Endothelial cell of umbilical vein (primary cell): ENCODE measurements at places on chromosomes 4 and X. TPM values are rescaled to one million over a fixed set of nuclear protein-coding genes. Genes with fewer than 3 reads are reported as not detected.

- H3K27ac ChIP-seq = no peak overlapping the region
- H3K27me3 ChIP-seq = no peaks in the 10 kb centered on the region
- DNase-seq = no peak
- no peaks in the 10 kb centered on the region for H3K4me1 ChIP-seq
- no peak overlapping the region for H3K4me3 ChIP-seq
- no peaks in the 10 kb centered on the region for H3K36me3 ChIP-seq
Measured at GRCh38 chr4:74821541-74821940, 27.2 kb upstream of the BTC start.

DNA sequence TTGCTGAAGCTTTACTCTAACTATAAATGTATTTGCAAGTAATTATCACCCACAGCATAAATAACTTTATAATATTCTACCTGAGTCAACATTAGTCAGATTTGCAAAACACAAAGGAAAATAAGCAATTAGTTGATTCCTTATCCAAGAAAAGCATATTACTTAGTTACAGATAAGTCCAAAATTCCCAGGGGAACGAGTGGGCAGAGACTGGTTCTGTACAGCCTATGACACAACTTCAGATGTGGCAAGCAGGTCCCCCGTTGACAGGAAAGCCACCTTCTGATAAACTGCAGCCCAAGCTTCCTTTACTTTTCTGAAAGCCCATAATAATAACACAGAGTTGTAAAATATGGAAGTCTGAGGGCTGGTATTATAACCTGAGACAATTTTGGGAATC, 62.4 kb upstream of the NDP start:
- no peaks in the 10 kb centered on the region for H3K36me3 ChIP-seq
- H3K4me3 ChIP-seq = no peak overlapping the region
- no peak overlapping the region for H3K27ac ChIP-seq

GRCh38 chr4:21347142-21347541, 601.4 kb downstream of the KCNIP4 start:
- no peak for DNase-seq
- H3K4me3 ChIP-seq = no peak overlapping the region
- no peaks in the 10 kb centered on the region for H3K27me3 ChIP-seq
- H3K36me3 ChIP-seq = no peaks in the 10 kb centered on the region
- no peaks in the 10 kb centered on the region for H3K4me1 ChIP-seq

DNA sequence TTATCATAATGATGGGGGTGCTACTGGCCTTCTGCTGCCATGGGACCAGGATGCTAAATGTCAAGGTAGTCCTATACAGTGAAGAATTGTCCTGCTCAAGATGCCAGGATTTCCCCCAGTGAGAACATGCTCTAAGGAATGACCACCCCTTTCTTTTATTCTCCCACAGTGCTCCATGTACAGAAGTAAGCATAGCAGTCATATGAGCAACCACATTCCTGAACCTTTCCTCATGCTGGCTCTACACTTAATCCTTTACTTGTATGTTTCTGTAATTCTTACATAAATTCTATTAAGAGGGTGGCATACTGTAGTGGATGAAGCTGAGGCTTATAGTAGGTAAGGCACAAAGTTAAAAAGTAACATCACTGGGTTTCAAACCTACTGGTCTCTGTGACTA, 20.2 kb downstream of the CYP2U1 start:
- H3K4me1 ChIP-seq = no peaks in the 10 kb centered on the region
- H3K36me3 ChIP-seq = no peaks in the 10 kb centered on the region
- H3K27ac ChIP-seq = no peak overlapping the region
- no peak for DNase-seq
- H3K27me3 ChIP-seq = no peaks in the 10 kb centered on the region

GRCh38 chrX:49221868-49222267, 11.3 kb downstream of the CACNA1F start:
- no peak overlapping the region for H3K27ac ChIP-seq
- no peaks in the 10 kb centered on the region for H3K4me1 ChIP-seq
- H3K4me3 ChIP-seq = no peak overlapping the region
- H3K36me3 ChIP-seq = no peaks in the 10 kb centered on the region
- no peak for DNase-seq
- peaks cover 3% of the 10 kb centered on the region for H3K27me3 ChIP-seq

DNA sequence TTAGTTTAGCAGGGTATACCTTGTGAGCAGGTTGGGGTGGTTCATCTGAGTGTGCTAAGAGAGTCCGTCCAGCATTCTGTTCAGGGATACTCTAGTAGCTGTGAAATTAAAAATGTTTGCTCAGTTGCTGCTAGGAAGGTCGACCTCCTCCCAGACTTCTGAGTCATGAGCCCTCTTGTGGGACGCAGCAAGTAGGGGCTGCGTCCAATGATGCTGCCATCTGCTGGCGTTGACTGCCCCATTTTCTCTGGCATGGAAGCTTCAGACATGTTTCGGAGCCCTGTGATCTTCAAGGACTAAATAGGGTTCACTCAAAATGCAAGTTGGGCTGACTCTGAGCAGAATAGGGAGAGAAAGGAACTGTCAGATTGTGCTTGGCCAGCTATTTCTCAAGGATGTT, 201.0 kb upstream of the ARSJ start:
- H3K27me3 ChIP-seq = no peaks in the 10 kb centered on the region
- DNase-seq = peak; percentile 87
- H3K4me3 ChIP-seq = no peak overlapping the region
- no peaks in the 10 kb centered on the region for H3K36me3 ChIP-seq
- H3K27ac ChIP-seq = no peak overlapping the region

- no peaks in the 10 kb centered on the region for H3K36me3 ChIP-seq
- H3K4me3 ChIP-seq = no peak overlapping the region
- no peak overlapping the region for H3K27ac ChIP-seq
- no peak for DNase-seq
- no peaks in the 10 kb centered on the region for H3K27me3 ChIP-seq
- peaks cover 7% of the 10 kb centered on the region for H3K4me1 ChIP-seq
Measured at GRCh38 chr4:152849350-152849749, 69.6 kb downstream of the ARFIP1 start.

DNA sequence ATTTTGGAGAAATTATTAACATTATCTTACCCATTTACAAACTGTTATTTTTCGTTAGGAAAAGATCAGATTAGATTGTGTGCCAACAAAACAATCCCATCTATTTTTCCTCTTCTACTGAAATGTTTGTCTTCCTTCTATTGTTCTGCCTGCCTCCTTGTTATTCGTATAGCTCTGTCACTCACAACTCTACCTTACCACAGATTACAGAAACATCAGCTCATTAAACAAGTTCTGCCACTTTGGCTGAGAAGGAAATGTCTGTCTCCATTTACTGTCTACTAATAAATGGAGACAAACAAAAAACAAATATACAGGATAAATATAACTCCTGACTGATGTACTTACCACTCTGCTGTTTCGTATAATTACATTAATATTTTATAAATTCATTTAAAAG, 211.4 kb downstream of the ENOX2 start:
- H3K4me3 ChIP-seq = no peak overlapping the region
- peak; percentile 61 for DNase-seq
- no peaks in the 10 kb centered on the region for H3K36me3 ChIP-seq
- peaks cover 5% of the 10 kb centered on the region for H3K4me1 ChIP-seq

- DNase-seq = no peak
- H3K4me1 ChIP-seq = no peaks in the 10 kb centered on the region
- no peaks in the 10 kb centered on the region for H3K36me3 ChIP-seq
- no peak overlapping the region for H3K27ac ChIP-seq
- H3K4me3 ChIP-seq = no peak overlapping the region
- no peaks in the 10 kb centered on the region for H3K27me3 ChIP-seq
Measured at GRCh38 chrX:107577933-107578332, 50.4 kb upstream of the PRPS1 start.

The ABLIM2 gene
- total RNA-seq = 0.30 and 0.66 TPM in 2 replicates

DNA sequence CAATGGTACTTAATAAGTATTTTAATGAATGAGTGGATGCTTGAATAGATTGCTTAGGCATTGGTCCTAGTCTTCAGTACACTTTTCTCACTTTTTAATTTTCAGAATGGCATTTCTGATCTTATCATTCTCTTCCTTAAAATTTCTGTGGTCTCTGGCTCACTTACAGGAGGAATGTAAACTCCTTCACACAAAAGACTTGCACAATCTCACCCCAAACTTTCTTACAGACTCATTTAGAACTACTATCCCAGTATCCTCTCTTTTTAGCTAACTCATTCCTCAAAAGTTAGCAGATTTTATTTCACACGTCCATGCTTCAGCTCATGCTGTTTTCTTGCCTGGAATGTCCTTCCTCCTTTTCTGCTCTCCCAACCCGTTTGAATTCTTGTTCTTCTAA, 350.1 kb downstream of the GRXCR1 start:
- DNase-seq = no peak
- H3K36me3 ChIP-seq = no peaks in the 10 kb centered on the region
- no peak overlapping the region for H3K4me3 ChIP-seq
- H3K27ac ChIP-seq = no peak overlapping the region
- H3K4me1 ChIP-seq = no peaks in the 10 kb centered on the region

The KLHL13 gene
- total RNA-seq = 15.3 and 19.0 TPM in 2 replicates

The IL2 gene
- not detected in 2 replicates for total RNA-seq

DNA sequence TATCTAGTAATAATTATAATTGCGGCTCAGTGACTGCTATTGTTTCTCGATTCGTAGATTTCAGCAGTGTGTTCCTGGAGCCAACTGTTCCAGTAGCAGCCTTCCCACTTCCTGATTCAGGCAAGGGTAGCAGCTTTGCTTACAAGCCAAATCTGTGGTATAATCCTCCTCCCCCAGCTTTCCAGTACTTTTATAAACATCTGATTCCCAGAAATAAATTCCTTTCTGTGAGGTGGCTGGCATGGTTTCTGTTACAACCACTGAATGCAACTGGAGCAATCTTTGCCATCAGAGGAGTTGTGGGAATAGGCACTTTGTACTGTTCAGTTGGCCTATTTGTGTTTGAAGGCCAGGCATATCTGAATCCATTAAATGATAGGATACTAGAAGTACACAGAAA, 80.0 kb downstream of the GLRA3 start:
- H3K4me1 ChIP-seq = no peaks in the 10 kb centered on the region
- no peak overlapping the region for H3K4me3 ChIP-seq
- H3K27ac ChIP-seq = no peak overlapping the region
- DNase-seq = no peak
- no peaks in the 10 kb centered on the region for H3K36me3 ChIP-seq

DNA sequence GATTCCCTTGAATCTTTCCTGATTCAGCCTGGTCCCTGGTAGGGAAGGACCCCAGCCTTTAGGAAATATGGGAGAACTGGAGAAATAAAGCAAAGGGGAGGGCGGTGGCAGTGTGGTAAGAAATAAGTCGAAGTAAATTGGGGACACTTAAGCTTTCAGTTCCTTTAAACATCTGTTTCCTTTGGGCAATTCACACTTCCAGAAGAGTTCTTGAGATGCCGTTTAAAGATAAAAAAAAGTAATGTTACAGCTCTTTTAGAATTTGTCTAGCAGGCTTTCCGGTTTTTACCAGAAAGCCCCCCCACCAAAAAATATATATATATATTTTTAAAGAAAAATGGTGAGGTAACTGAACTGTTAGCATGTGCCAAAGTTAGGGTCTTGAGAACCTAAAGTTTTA, 46.6 kb downstream of the TSPAN7 start:
- no peak overlapping the region for H3K27ac ChIP-seq
- no peaks in the 10 kb centered on the region for H3K4me1 ChIP-seq
- no peak overlapping the region for H3K4me3 ChIP-seq
- no peaks in the 10 kb centered on the region for H3K36me3 ChIP-seq

The DMRTC1B gene
- not detected in 2 replicates for total RNA-seq

The PJA1 gene
- 14.6 and 16.1 TPM in 2 replicates for total RNA-seq

GRCh38 chr4:29002151-29002550, 1718.0 kb upstream of the PCDH7 start:
- H3K36me3 ChIP-seq = no peaks in the 10 kb centered on the region
- H3K27me3 ChIP-seq = no peaks in the 10 kb centered on the region
- H3K4me3 ChIP-seq = no peak overlapping the region
- H3K4me1 ChIP-seq = no peaks in the 10 kb centered on the region
- H3K27ac ChIP-seq = no peak overlapping the region
- DNase-seq = no peak

GRCh38 chr4:32700838-32701237, 1980.7 kb downstream of the PCDH7 start:
- no peaks in the 10 kb centered on the region for H3K4me1 ChIP-seq
- DNase-seq = no peak
- H3K27me3 ChIP-seq = no peaks in the 10 kb centered on the region

DNA sequence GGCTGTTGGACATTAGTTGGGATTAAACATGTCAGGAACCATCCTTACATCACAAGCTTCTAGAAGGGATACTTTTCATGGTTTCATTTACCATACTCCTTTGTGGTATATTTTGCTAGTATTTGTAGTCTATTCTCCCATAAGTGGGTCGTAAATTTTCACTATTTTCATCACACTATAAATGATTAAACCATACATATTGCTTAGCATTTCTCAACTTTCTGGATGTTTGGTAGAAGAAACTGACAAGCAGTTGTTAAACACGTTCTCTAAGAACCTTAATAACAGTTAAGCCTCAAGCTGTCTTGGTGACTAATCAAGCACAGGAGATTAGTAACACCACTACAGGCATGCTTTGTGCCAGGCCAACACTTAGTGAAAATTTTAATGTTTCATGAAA, 375.5 kb downstream of the NAF1 start:
- H3K4me3 ChIP-seq = no peak overlapping the region
- DNase-seq = no peak
- no peaks in the 10 kb centered on the region for H3K27me3 ChIP-seq
- no peak overlapping the region for H3K27ac ChIP-seq

DNA sequence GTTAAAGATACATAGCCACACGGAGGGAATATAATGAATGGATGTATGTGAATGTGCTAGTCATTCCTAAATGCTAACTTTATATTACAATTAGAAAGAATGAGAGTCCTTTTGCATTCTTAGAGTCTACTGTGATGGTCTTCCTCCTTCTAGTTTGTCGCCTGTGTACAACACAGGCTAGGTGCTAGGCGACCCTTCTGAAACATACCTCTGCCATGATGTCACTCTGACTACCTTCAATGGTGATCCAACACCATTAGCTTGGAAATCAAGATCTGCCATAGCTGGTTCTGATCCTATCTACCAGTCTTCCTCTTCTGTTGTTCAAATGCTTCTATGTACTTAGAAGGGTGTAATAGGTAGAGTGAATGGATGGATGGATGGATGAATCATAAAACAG, 151.2 kb downstream of the MGST2 start:
- H3K27me3 ChIP-seq = no peaks in the 10 kb centered on the region
- H3K36me3 ChIP-seq = no peaks in the 10 kb centered on the region
- H3K4me3 ChIP-seq = no peak overlapping the region
- H3K4me1 ChIP-seq = peaks cover 22% of the 10 kb centered on the region
- DNase-seq = no peak
- H3K27ac ChIP-seq = no peak overlapping the region

DNA sequence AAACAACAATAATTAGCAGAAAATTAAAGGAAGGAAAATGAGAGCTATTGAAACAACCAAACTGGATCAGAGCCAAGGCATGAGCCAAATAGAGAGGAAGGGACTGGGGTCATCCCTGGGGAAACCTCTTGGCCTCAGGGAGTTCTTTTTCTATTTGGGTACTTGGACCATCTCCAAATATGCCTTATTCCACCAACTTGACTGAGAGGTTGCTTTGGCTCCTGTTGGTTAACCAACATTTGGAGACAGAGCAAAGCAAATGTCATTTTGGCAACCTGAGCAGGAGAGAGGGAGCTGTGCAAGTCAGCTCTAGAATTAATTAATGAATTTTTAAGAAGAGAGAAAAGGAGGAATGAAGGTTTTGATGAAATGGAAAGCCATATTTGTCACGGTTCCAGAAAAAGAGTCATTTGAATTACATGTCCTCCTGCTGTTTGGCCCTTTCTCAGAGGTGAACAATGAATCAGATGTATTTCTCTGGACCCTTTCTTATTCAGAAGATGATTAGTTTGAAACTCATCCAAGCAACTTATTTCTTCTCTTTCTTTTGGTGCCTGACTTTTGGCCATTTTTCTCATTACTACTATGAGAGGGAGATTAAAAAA, 119.1 kb downstream of the CNKSR2 start:
- DNase-seq = peak; percentile 24
- no peaks in the 10 kb centered on the region for H3K36me3 ChIP-seq
- peaks cover 7% of the 10 kb centered on the region for H3K4me1 ChIP-seq
- H3K27ac ChIP-seq = no peak overlapping the region
- no peak overlapping the region for H3K4me3 ChIP-seq
